ENCODE measurements at places on chromosomes 11 and 22.

GRCh38 chr11:92707173-92707619 lies 262.3 kb upstream of the MTNR1B start:
- DNase-seq, result no peak

DNA sequence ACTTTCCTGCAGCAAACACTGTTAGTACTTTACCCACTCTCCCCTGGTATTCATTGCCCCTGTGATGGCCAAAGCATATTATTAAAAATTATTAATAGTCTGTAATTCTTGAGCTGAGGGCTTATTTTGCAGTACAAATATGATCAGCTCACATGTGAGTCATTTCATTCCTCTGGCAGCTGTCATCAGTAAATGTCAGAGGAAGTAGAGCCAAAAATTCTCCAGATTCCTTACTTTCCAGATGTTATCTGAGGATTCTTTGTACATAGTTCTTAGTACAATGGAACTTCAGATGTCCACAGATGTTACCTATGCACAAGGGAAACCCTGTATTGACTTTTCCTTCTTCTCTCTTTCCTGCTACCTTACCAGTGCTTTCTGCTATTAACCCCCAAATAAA lies 12.5 kb downstream of the OR5B3 start:
- no peak for DNase-seq

GRCh38 chr11:7694235-7694634 lies 12.0 kb downstream of the OVCH2 start:
- no peak for DNase-seq

DNA sequence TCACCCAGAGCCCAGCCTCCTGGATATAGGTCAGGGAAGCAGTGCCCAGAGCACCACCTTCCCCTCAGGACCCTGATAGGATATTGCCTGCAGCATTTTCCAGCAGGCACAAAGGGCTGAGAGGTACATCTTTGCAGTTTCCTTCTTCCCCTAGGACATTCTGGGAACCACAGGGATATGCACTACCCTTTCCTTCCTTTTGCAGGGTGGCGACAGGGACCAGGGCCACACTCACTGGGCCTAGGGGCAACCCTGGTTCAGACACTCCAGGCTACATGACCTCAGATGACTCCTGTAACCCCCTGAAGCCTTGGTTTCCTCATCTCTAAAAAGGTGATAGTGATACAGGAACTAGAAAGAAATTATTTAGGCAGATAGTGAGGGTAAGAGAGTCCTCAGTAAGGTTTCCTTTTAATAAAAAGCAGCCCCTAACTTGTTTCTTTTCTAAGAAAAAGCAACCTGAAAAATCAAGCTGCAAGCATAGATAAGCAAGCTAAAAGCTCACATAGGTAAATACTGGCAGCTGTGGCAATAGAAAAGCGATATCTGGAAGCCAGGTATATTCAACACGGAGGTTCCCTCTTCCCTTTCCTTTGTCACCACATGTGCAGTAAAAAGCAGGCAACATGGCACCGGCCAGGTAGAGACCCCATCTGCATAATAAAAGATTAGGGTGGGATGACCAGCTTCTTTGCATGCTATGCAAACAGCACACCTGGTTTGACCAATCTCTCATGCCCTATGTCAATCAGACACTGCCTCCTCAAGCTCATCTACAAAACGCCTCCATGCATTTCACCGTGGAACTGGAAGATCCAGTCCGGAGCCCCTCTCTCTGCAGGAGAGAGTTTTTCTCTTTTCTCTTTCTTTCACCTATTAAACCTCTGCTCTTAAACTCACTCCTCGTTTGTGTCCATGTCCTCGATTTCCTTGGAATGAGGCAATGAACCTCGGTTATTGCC lies 13.2 kb upstream of the MRGPRX2 start:
- no peak for DNase-seq

GRCh38 chr11:3683039-3683438 lies 11.9 kb upstream of the CHRNA10 start:
- no peak for DNase-seq

GRCh38 chr11:36389811-36390210 lies 93.7 kb downstream of the PRR5L start:
- DNase-seq, result no peak

DNA sequence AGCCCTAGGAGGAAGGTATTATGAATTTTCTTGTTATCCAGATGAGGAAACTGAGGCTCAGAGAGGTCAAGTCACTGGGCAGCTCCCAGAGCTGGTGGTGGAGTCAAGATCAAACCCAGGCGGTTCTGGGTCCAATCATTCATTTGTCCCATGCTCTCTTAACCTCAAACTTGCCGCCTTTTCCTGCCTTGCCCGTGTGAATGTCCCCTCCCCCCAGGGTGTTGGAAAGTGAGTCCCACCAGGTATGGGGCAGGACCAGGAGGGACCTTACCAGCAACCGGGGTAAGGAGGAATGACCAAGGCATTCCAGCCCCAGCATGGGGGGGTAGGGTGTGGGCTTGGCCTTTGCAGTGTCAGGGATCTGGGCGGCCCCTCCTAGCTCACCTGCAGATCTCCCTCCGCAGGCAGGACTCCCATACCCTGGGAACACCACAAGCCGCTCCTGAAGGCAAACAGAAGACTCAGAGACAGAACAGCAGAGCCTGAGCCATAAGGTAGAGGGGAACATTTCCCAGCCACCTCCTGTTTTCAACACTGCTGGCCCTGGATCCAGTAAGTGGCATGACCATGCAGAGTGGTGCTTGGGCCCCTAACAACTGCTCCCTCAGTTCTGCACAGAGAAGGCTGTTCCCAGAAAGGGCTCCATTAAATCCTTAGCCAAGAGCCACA lies 41.2 kb upstream of the SYT7 start:
- DNase-seq, result no peak

DNA sequence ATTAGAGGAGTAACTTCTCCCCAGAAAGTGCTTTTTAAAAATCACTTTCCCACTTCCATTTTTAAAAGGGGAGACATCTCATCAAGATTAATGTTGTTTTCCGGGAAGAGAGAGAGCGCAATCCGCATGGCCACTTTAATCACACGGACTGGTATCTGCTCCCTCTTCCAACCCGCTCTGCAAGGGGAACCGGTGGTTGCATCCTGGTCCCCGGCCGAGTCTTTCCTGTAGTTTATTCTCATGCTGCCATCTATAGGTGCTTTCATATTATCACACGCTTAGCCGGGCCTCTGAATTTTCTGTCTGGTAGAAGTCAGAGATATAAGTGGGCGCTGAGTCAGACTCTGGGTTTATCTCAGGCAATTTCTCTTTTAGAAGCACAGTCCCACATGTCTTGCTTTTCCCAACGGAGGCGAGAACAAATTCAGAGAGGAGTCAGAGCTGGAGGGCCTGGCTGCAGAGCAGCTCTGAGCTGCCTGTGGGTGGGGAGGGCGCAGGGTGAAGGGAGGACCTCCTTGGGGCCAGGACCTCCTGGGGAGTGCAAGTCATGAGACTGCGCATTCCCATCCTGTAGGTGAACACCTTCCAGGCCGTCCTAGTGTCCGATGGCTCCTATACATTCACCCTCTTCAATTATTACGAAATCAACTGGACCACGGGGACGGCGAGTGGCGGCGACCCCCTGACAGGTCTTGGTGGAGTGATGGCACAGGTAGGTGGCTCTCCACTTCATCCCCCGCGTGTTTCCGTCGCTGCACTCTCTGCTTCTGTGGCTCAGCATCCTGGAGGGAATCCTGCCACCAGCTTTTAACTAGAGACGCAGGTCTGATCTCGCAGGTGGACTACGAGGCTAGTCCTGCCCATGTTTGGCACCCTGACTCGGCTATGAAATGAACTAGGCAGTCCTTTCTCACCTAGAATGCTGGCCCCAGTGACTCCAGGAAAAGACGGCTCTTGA lies 11.7 kb downstream of the TECTA start:
- DNase-seq, result no peak

DNA sequence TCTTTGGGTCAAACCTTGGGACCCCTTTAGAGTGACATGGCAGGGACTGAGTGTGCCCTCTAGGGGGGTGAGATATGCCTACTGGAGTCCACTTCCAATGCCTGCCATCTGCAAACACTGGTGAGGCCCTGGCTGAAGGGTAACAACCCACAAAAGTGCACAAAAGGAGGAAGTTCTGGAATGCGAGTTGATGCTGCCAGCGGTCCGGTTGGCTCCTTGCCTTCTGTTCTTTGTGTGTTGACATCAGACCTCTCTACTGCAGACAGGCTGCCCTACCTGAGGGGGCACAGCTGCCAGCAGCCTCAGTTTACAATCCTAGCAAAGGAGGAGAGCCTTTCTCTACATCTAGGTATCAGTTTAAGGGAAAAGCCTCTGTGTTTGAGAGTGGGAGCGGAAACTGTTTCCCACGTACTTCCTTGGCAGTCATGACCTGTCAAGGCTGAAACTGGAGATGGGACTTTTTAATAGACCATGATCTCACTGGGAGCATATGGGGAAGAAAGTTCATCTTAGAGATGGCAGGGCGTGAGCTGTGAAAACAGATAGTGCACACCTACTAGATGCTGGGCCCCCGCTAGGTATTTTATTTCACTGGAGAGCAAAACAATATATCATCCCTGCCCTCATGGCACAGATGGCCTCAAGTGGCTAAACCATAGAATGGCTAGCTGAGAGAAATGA lies 27.2 kb downstream of the BMAL1 start:
- no peak for DNase-seq

- DNase-seq, result no peak
Observed at GRCh38 chr11:121372671-121373429, 79.3 kb upstream of the SORL1 start.

GRCh38 chr11:67240576-67241389 lies 25.5 kb upstream of the GRK2 start:
- peak; percentile 66 for DNase-seq

DNA sequence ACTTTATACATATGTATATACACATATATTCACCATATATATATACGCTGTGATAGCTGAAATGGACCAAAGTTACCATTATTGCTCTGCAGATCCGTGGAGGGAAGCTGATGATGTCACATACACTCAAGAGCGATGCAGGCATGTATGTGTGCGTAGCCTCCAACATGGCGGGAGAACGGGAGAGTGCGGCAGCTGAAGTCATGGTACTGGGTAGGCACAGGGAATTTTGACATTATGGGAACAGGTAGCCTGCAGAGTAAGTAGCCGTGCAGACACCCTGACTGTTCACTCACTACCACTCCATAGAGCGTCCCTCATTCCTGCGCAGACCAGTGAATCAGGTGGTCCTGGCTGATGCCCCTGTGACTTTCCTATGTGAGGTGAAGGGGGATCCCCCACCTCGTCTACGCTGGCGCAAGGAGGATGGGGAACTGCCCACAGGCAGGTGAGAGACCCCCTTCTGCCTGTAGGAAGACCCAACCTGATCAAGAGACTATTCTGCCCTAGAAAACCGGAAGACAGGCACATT lies 4.7 kb downstream of the ROBO3 start:
- no peak for DNase-seq

DNA sequence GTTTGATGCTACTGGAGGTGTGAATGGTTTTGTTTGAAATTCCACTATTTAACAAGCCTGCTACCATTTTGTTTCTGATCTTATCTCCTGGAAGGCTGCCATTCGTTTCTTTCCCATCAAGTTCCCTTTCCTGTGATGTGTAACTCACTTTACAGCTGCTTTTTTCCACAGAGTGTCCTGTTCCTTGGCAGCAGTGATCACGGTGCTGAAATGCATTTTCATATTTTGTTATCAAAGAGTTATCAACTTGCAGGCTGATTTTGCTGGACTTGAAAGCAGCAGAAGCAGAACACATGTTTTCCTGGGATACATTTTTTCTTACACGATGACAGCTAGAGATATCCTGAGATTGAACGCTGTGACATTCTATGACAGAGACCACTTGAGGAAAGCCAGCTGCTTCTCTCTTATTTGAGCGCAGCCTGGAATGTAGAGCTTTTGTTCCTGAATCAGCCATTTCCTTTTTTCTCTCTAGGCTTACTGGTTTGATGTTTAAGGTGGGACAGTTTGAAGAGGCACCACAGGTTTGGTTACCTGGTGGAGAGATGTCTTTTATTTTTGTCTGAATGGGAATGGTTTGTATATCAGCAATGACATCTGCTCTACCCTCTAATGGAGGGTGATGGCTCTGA lies 34.7 kb downstream of the PRR14L start:
- no peak for DNase-seq

GRCh38 chr22:19657252-19658056 lies 56.8 kb upstream of the SEPTIN5 start:
- DNase-seq, result no peak

GRCh38 chr22:46053563-46054090 lies 76.7 kb upstream of the WNT7B start:
- no peak for DNase-seq

DNA sequence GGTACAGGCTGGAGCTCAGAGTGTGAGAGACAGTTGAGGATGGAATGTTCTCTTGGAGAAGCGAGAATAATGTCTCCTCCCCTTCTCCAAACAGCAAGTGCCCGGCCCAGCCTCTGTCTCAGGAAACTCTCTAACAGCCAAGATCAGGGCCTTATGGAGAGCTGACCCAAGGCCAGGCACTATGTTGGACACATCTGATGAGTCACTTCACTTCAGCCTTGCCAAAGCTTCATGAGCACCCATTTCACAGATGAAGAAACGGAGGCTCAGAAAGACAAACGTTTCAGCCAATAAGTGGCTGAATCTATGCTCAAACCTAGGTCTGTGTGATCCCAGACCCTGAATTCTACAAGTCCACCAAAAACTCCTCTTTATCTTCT lies 22.1 kb upstream of the CHKA start:
- no peak for DNase-seq

GRCh38 chr11:120354779-120355178 lies 18.6 kb downstream of the ARHGEF12 start:
- DNase-seq, result no peak

DNA sequence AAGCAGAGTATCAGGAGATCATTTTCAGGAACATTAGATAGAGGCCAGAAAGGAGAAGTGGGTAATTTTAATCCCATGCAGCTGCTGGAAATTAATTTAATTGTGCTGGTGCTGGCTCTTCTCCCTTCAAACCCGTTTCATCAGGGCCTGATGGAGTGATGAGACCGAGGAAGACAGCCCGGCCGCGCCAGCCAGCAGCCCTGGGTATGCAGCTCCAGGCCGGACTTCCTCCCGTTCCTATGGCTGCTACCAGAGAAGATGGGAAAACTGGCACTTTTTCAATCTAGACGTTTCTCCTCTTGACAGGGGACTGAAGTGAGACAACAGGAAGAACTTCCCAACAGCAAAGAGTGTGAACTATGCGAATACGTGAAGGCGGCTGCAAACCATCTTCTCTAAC lies 24.6 kb upstream of the ZBTB16 start:
- DNase-seq, result no peak
